BJ (cell line): ENCODE measurements at places on chromosomes 13 and 19. TPM values are rescaled to one million over a fixed set of nuclear protein-coding genes. Genes with fewer than 3 reads are reported as not detected.

DNA sequence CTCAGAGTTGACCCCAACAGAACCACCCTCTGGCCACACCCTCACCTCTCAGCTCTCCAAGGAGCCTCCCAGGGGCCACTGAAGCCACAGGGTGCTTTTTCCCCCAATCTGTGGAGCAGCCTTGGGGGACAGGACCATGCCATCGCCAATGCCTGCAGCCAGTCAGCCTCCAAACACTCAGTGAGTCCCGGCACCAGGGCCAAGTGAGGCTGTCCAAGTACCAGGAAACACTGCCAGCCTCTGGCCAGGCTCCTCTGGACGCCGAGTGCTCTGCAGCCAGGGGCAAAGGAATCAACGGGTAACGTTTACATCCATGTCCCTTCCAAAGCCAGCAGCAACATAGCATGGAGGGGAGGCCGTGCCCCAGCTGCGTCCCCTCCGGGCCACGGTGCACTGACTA is 9.5 kb upstream of the COMP start:
- DNase-seq = no peak

The PODNL1 gene
- polyA plus RNA-seq = 12.5 and 18.6 TPM in 2 replicates

DNA sequence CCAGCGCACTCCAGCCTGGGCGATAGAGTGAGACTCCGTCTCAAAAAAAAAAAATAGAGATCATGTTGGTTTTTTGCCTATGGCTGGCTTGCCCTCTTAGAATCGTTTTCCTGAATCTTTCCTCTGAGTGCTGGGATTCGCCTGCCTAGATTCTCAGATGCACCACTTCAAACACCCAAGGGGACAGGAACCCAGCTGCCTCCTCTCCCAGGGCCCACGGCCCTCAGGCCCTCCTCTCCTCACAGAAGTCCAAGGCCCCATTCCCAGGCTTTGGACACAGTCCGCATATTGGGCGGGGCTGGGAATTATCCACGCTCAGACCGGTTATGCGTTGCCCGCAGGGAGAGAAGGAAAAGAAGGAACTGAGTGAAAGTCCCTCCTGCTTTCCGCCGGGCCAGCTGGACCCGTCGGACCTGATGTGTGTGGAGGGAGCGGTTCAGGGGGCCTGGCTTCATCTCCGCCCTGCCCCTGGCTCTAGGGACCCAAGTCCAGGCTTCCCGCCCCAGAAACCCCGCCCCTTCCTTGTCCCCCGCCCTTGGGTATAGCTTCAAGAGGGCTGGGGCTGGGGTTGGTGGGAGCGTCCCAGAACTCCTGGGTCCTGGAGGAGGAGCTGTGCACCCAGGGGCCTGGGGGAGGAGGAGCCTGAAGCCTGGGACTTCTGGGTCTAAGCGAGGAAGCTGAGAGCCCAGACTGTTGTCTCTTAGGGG is 5.8 kb downstream of the PPFIA3 start:
- DNase-seq = no peak

- no peak for DNase-seq
Observed at GRCh38 chr19:7500811-7501450, 12.1 kb upstream of the PEX11G start.

DNA sequence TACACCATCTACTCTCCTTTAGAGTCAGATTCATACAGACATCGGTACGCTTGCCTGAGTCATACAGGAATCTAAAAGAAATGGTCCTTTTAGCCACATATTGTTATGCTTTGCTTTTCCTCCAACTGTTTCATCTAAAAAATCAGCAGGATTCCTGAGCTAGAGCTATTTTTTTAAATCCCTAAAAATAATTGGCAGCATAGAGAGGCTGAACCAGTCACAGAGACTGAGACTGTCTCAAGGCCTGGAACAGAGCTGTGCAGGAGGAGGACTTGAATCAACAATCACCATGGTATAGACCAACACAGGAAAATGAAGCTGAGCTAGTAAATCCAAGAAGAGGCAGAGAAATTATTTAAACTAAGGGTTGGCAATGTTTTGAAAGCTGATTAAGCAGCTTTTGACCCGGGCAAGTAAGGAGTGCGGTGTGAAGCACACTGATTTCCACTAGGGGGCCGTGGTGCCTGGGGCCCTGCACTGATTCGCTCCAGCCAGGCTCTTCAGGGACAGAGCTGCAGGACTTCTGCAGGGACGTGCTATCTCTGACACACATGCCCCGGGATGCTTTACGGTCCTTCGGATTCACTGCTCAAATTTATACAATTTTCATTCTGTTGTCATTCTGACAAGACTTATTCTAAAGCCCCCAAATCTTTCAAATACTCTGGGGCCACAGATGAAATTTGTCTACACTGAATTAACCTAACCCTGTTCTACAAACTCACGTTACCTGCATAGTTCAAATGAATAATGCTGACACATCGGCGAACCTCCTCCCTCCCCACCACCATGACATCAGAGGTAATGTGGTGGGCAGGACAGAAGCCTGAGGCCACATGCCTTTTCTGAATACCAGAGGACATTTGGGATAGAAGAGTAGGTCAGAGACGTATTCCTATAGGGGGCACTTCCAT is 87.6 kb upstream of the SLC15A1 start:
- DNase-seq = no peak

GRCh38 chr13:84491952-84492351 is 609.7 kb upstream of the SLITRK1 start:
- no peak for DNase-seq

DNA sequence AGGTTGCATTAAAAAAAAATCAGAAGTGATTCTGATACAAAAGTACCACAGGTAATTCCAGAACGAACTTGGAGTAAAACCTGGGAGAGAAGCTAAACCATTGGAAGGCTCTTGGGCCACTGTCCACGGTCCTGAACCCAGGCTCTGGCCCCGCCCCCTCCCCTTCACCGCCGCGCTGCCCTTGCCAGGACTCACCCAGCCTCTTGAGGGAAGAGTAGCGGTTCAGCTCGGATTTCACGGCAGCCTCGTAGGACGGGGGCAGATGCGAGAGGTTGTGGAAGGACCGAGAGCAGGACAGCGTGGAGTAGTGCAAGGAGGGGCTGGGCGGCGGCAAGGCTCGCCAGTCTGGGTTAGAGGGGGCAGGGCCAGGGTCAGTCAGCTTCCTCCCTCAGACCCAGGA is 5.7 kb downstream of the SHISA7 start:
- DNase-seq = no peak

The MYO9B gene
- 26.5 and 40.8 TPM in 2 replicates for polyA plus RNA-seq
